ENCODE measurements at places on chromosomes 6 and 20.
A peak's percentile ranks its signal among the peaks of the same experiment; 100 is the strongest.

GRCh38 chr6:37794825-37795224 is 24.7 kb upstream of the ZFAND3 start:
- DNase-seq = no peak

DNA sequence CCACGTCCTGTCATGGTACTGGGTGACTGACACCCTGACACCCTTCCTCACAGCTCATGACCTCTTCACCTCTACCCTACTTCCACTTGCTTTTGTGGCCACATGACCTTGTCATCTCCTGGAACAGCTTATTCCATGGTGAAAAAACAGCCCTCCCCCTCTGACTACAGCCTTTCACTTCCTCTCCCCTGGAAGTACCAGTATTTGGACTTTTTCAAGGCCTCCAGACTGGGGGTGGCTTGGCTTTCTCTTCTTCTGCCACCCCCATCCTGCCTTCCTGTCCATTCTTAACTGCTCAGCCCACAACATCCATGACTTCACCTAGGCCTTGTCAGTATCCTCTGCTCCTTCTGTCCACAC is 168.4 kb downstream of the CARMIL1 start:
- DNase-seq = no peak

DNA sequence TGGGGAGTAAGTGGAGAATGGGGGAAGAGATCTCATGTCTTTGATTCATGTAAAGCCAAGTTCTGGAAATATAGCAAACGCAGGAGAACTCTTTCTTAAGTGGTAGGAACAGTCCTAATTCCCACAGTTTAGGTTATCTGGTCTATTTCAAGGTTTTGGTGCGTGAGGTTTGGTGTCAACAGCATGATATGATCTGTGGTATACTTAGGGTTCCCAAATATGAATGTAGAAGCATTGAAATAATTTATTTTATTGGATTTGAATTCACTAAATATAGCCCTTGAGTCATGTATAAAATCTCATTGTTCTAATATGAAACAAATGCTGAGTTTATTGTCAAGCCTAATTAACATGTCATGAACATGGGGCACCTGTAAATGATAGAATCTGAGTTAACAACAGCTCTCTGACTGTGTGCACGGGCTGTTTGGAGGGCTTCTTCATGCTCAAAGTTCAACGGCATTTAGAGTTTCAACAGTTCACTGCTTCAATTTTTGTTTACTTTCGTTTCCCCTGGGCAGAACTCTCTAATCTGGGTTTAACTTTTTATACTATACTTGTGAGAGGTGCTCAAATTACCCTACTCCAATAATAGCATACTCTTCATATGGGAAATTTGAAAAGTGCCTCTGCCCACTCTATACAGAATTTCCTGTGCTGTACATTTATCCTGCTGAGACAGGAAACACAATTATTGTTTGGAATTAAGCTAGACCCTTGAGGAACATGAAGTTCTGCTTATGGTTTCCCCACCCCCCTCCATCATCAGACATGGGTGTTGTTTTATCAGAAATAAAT is 236.3 kb upstream of the ZNF217 start:
- no peak for DNase-seq

DNA sequence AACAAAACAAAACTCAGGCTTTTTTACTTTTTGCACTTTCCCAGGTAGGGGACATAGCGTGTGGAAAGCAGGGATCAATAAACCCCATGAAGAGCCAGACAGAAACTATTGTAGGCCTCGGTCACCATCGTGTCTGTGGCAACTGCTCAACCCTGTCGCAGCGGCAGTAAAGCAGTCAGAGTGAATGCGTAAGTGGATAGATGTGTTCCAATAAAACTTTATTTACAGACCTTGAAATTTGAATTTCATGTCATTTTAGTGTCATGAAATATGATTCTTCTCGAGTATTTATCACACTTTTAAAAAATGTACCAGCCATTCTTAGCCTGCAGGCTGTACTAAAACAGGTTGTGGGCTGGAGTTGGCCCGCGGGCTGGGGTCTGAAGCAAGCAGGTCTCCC is 14.5 kb downstream of the BMP7 start:
- DNase-seq = no peak

GRCh38 chr6:17585766-17586490 is 14.2 kb upstream of the FAM8A1 start:
- DNase-seq = no peak

DNA sequence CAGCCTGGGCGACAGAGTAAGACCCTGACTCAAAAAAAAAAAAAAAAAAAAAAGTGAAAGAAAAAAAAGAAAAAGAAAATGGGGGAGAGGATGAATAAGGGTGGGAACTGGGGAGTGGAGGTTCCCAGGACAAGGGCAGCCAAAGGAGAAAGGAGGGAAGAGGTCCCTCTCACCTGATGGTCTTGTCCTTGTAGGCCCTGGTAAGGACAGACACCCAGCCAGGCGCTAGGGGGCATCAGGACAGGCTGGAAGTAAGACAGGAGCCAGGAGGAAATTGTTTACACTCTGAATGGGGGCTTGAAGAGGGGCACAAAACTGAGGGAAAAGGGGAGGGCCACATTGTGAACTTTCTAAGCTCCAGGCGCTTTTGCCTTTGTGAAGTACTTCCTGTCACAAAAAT is 2.3 kb upstream of the ALDH5A1 start:
- peak; percentile 13 for DNase-seq

DNA sequence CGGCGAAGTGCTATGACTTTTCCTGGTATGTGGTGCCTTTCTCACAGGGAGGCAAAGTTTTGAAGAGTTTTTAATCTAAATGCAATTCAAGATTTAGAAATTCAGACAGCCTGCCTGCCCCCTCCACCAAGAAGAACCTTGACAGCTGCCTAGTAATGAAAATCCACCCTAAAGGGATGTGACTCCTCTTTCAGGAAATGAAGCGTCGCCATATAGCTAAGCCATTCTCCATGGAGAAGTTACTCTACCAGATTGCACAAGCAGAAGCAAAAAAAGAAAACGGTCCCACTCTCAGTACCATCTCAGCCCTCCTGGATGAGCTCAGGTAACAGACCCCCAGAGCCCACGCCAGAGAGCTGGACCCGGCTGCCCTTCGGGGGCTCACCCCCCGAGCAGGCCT is 150.1 kb downstream of the DTNBP1 start:
- no peak for DNase-seq

GRCh38 chr20:57934913-57935312 is 225.1 kb upstream of the PMEPA1 start:
- DNase-seq = no peak

Measured in CD4-positive, alpha-beta T cell treated with Interleukin-6 for 4 hours (primary cell).